ENCODE measurements at places on chromosomes 12 and 14. TPM values are rescaled to one million over a fixed set of nuclear protein-coding genes. Genes with fewer than 3 reads are reported as not detected.
A peak's percentile ranks its signal among the peaks of the same experiment; 100 is the strongest.

DNA sequence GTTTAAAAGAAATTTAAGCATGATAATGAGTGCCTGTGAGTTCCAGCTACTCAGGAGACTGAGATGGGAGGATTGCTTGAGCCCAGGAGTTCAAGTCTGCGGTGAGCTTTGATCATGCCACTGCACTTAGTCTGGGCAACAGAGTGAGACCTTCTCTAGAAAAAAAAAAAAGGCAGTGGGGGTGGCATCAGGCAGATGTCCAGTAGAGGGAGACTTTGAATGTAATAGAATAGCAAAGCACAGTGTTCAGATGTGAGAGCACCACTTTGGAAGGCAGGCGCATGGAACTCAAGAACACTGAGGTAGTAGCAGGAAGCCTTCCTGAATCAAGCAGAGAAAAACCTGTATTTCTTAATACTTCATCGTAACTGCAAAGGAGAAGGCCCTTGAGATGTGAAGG, 394.5 kb upstream of the GARIN6 start:
- no peaks in the 10 kb centered on the region for H3K4me1 ChIP-seq
- H3K4me3 ChIP-seq, result no peak overlapping the region
- no peaks in the 10 kb centered on the region for H3K36me3 ChIP-seq
- H3K27me3 ChIP-seq, result no peaks in the 10 kb centered on the region

Gene SERPINA9
- not detected for total RNA-seq

- peak; percentile 35 for DNase-seq
- peak overlapping the region; percentile 91 for H3K4me3 ChIP-seq
- no peaks in the 10 kb centered on the region for H3K27me3 ChIP-seq
- H3K36me3 ChIP-seq, result peaks cover 5% of the 10 kb centered on the region
Observed at GRCh38 chr12:131894981-131895639, 688 bp downstream of the ULK1 start.

- no peaks in the 10 kb centered on the region for H3K4me1 ChIP-seq
- H3K36me3 ChIP-seq, result no peaks in the 10 kb centered on the region
- H3K27me3 ChIP-seq, result no peaks in the 10 kb centered on the region
- no peak overlapping the region for H3K4me3 ChIP-seq
Observed at GRCh38 chr12:64798165-64798564, 26.3 kb upstream of the TBC1D30 start.

Gene LRTM2
- not detected for total RNA-seq

DNA sequence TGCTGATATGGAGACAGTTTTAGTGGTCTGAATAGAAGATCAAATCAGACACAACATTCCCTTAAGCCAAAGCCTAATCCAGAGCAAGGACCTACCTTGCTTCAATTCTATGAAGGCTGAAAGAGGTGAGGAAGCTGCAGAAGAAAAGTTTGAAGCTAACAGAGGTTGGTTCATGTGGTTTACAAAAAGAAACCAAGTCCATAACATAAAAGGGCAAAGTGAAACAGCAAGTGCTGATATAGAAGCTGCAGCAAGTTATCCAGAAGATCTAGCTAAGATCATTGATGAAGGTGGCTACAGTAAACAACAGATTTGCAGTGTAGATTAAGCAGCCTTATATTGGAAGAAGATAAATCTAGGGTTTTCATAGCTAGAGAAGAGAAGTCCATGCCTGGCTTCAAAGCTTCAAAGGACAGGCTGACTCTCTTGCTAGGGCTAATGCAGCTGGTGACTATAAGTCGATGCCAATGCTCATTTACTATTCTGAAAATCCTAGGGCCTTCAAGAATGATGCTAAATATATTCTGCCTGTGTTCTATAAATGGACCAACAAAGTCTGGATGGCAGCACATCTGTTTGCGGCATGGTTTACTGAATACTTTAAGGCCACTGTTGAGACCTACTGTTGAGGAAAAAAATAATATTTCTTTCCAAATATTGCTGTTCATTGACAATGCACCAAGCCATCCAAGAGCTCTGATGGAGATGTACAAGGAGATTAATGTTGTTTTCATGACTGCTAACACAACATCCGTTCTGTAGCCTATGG, 361.0 kb downstream of the DPF3 start:
- H3K27ac ChIP-seq, result no peak overlapping the region
- H3K36me3 ChIP-seq, result no peaks in the 10 kb centered on the region
- H3K4me3 ChIP-seq, result no peak overlapping the region
- no peaks in the 10 kb centered on the region for H3K4me1 ChIP-seq
- DNase-seq, result no peak
- no peaks in the 10 kb centered on the region for H3K27me3 ChIP-seq

Data from gastrocnemius medialis (tissue), 4 donors.